ENCODE measurements at places on chromosomes 7 and 10. TPM values are rescaled to one million over a fixed set of nuclear protein-coding genes. Genes with fewer than 3 reads are reported as not detected.

Gene CPED1
- total RNA-seq, result not detected

- H3K4me1 ChIP-seq, result no peaks in the 10 kb centered on the region
- DNase-seq, result no peak
- no peaks in the 10 kb centered on the region for H3K36me3 ChIP-seq
- no peak overlapping the region for H3K27ac ChIP-seq
- no peak overlapping the region for H3K4me3 ChIP-seq
- no peaks in the 10 kb centered on the region for H3K27me3 ChIP-seq
Observed at GRCh38 chr7:29749701-29750321, 56.5 kb upstream of the WIPF3 start.

DNA sequence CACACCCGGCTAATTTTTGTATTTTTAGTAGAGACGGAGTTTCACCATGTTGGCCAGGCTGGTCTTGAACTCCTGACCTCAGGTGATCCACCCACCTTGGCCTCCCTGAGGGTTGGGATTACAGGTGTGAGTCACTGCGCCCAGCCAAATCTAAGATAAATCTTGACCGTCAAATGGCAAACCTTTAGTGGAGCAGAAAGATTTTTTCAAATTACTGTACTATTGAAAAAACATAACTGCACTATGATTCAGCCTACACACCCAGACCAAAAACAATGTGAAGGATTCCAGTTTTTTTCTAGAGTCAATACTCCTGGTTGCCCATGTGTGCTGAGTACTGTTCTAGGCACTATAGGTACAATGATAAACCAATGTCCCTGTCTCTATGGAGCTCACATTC, 33.9 kb upstream of the SVIL start:
- H3K27ac ChIP-seq, result no peak overlapping the region
- H3K4me1 ChIP-seq, result peaks cover 14% of the 10 kb centered on the region
- H3K27me3 ChIP-seq, result no peaks in the 10 kb centered on the region
- no peak overlapping the region for H3K4me3 ChIP-seq
- no peak for DNase-seq

DNA sequence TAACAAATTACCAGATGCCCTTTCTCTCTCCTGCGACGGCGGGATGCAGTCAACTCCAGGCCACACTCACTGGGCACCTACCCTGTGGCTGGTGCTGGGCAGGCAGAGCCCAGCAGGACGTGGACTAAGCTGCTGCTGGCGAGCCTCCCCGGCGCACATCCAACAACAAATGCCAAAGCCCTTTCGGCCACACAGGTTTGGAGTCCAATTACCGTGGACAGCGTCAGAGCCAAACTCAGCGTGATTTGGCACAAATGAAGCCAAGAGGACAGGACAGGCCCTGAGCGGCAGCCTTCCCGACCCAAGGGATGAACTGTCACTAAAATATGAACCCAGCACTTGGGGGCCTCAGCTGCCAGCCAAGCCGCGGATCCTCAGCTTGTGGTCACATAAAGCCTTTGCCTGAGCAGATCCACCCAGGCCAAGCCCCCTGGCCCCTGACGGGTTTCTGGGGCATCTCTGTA, 28.4 kb downstream of the DAGLB start:
- no peak for DNase-seq
- peaks cover 13% of the 10 kb centered on the region for H3K4me1 ChIP-seq
- H3K36me3 ChIP-seq, result peaks cover 22% of the 10 kb centered on the region
- no peak overlapping the region for H3K4me3 ChIP-seq

Data from activated CD4-positive, alpha-beta T cell treated with anti-CD3 and anti-CD28 coated beads for 36 hours (primary cell).